ENCODE measurements at places on chromosomes 7 and 10.

DNA sequence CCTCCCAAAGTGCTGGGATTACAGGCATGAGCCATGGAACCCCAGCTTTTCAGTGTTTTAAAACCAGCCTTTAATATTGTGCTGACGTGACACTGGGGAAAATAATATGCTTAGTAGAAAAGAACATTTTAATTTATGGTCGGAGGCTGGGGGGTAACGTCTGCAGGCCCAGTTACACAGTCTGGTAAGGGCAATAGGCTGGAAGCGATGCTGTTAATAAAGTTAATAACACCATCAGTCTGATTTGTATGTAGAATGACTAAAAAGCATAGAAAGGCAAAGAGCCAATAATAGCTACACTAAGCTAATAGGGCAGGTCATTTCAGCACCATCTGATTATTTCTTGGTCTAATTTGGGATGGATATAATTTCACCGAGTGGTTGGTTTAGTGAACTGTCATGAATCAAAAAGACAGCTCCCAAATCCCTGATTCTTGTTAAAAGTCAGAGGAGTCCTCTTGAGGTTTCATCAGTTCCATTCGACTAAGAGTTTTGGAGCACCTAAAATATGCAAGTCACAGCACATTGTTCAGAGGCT is 192.9 kb downstream of the CAMK1D start:
- no peak for DNase-seq

DNA sequence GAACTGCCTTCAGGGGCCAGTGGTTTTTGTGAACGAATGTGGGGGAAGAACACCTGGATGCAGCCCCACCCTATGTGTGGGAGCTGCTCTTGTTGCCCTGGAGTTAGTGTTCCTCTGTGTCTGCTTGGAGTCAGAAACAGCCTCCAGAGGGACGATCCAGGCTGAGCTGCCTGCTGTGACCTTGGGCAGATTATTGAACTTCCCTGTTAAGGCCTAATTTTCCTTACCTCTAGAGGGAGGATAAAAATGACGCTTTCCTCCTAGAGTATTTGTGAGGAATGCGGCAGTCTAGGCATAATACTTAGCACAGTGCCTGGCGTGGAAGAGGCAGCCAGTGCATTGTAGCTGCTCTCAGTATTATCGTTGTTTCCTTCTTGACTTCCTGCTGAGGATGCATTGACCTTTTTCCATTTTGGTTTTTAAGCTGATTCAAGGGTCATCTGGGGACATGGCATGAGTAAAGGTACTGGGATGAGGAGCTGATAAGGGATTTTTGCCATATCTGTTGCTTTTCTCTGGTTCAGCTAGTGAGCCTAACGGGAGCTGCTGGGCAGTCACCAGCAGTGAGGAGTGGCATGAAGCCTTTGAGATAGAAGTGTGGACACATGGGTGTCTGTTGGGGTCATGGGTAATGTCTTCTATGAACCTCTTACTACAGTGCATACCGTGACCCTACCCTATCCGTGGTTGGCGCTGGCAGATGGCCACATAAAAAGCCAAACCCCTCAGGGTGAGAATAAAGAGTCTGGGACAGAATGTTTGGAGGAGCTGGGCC is 6.4 kb downstream of the ZFYVE27 start:
- no peak for DNase-seq

DNA sequence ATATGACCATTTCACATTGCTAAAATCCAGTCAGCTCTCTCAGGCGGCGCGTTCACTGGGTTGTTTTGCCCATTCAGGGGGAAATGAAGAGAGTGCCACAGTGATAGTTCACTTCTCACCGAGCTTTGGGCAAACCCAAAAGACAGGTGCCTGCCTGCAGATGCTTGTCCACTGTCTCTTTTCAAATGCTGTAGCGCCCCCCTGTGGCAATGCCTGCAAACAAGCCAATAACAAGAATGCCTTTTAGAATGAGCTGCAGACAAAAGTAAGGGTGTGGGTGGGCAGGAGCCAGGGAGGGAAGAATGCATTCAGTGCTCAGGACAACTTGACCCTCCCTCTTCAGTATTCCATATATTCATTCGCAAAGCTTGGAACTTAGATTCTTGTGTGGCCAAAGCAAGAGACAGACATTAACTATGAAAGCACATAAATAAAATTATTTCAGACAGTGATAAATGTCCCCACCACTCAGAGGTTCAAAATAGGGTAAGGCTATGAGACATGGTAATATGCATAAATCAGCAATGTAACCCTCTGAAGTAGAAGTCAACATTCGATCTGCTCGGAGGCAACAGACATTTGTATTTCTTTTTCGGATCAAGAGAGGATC is 86.9 kb downstream of the JAZF1 start:
- peak; percentile 46 for DNase-seq

DNA sequence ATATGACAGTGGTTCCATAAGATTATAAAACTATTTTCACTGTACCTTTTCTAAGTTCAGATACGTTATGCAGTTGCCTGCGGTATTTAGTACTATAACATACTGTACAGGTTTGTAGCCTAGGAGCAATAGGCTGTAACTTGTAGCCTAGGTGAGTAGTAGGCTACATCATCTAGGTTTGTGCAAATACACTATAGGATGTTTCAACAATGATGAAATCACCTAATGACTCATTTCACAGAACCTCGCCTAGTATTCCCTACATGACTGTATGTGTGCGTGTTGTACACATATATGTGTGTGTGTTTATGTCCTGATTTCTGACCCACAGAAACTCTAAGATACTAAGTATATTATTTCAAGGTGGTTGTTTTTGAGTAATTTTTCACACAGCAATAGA is 139.0 kb downstream of the HERPUD2 start:
- DNase-seq: no peak

- no peak for DNase-seq
These were observed 429.8 kb upstream of the CELF2 start for GRCh38 chr10:10587744-10588393.

DNA sequence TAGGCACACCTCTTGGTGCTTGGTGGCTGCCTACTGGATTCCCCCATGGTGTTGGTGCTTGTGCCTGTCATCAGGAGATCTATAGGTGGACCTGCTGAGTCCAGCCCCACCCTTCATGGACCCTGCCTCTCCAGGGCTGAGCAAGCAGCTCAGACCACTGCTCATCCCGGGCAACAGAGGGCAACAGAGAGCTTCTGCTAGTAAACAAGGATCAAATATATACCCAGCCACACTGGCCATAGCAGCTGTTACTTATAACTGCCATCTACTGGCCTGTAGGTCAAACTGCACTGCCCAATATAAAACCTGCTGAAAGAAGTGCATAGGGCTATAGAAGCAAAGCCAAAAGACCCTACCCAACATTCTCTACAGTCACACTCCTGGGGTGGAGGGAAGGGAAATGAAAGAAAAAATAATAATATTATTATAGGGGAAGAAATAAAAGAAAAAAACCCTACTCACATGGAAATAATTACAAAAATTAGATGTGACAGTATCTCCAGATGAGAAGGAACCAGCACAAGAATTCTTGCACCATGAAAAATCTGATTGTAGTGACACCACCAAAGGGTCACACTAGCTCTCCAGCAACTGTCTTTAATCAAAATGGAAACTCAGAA is 54.9 kb upstream of the ZNF800 start:
- DNase-seq: peak; percentile 18

- DNase-seq: no peak
These were observed 252.9 kb downstream of the MAD1L1 start for GRCh38 chr7:1979591-1980560.

- peak; percentile 67 for DNase-seq
These were observed 169.4 kb downstream of the ARHGAP12 start for GRCh38 chr10:31759124-31759798.

- DNase-seq: no peak
These were observed 26.8 kb downstream of the DNAJC1 start for GRCh38 chr10:21976739-21977138.

DNA sequence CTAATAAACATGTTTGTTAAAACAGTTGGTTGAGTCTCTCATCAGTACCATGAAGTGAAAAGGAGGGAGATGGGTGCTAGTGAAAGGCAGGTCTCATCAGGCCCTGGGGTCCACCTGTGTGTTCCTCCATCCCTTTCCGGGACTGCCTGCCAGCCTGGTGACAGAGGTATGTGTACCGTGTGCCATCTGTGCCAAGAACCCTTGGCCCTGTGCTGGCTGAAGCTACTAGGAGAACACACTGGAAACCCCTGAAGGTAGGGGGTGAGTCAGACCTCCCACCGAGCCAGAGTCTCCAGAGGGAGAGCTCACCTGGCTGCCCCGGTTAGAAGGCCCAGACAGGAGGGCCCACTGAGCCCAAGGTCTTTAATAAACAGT is 2.3 kb downstream of the DDIT4 start:
- no peak for DNase-seq

- DNase-seq: no peak
These were observed 1259.7 kb downstream of the TYW1 start for GRCh38 chr7:68256295-68256694.

- no peak for DNase-seq
These were observed 462.9 kb upstream of the ZMIZ1 start for GRCh38 chr10:78605800-78606350.

DNA sequence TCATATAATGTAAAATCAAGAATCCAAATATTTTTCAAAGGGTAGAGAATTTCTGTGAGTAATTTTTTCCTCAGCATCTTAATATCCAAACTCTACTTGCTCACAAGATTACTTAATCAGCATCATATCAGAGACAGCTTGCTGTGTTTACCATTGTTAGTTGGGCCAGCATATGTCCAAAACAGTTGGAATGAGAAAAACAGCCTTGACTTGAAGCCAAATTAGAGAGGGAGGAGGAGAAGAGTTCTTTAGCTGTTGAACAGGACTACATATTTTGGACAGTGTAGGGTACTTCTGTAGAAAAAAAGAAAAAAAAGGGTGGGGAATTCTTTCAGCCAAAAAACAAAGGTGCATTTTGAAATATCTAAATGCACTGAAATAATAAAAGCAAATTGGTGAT is 69.8 kb downstream of the HDAC9 start:
- no peak for DNase-seq

DNA sequence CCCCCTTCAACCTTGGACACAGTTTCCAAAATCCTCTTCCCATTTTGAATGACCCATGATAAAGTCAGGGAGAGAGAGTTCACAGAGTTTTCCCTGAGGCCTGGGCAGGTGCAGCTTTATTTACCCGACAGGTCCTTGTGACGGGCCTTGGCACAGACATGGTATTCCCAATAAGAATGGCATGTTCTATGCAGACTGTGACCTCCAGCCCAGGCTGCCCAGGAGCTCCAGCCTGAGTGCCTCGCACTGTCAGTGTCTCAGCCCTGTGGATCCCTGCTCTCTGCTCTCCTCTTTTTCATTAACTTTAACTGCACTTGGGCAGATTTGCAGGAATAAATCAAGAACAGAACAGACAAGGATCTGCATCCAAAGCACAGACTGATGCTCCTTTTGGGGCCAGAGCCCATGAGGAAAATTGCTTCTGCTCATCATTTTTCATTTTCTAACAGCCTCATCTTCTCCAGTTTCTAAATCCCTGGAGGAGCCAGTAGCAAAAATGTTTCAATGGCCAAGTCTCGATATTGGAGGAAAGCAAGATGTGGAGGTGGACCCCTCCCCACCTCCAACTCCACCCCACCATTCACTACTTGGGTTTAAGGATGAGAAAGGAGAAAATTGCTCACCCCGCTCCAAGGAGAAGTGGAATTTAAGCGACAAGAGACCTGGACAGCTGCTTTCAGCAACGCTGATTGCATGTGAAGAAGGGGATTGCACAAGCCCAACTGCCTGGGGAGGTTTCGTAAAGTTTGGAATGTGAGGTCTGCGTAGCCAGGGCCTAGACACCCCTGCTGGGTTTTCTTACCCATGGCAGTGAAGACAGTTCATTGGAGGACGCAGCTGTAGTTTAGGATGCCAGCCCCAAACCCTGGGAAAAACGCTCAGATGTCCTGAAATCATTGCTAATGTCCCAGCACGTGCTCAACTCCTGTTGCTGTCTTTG is 225.9 kb downstream of the WDR11 start:
- DNase-seq: no peak

DNA sequence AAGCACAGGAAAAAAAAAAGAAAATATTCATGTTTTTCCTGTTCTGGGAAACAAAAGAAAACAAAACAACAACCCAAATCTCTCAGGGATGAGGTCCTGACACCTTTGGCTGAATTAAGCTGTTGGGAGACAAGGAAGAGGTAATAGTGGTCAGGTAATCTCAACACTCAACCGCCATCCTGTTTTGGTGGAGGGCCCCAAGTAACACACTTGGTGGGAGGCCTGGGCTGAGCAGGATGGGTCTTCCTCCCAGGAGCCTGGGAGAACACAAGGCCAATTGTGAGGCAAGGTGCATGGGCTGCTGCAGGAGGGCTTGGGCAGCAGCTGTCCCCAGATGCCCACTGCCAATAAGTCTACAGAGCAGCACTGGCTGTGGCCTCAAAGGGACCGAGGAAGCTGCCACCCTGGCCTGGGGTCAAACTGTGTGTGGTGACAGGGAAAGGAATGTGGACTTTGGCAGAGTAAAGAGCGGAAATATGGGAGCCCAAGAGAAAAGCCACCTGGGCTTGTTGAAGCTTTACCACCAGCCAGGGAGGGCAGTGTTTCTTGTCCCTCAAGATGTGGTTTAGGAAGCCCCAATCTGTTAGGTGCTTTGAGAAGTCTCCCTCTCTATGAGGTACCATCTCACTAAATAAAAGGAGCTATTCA is 93.5 kb upstream of the SLC25A13 start:
- DNase-seq: no peak

DNA sequence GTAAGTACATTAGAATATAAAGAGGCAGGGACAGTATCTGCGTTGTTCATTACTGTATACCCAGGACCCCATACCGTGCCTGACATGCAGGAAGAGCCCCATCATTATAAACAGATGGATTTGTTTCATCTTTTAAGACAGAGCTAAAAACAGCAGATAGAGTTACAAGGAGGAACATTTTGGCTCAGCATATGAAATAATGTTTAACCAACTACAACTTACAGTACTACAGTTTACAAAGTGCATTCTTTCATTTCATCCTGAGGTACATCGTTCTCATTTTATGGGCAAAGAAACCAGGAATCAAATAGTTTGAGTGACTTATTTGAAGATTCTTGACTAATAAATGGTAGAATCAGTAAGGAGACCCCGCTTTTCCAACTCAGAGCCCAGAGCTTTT is 38.1 kb upstream of the AGBL3 start:
- DNase-seq: no peak
